ENCODE measurements at places on chromosomes 2 and 18. TPM values are rescaled to one million over a fixed set of nuclear protein-coding genes. Genes with fewer than 3 reads are reported as not detected.

CCDC102B gene
- 3.1 TPM for total RNA-seq

CPO gene
- total RNA-seq, result not detected

NEB gene
- total RNA-seq, result 0.41 TPM

DNA sequence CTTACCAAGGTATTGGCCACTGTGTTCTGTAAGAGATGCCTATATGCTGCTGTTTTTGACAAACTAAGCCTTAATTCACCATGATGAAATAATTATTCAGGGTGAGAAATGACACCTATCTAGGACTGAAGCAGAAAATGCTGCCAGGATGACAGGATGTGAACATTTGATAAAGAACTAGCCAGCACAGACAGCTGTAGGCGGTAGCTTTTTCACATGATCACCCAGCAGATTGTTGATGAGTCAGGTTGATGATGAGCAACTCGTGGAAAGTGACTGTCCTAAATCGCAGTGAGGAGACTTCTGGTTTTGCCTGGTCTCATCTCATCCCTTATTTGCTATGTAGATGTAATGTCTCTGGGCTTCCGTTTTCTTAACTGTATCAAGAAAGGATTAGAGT is 144.1 kb downstream of the PRPF40A start:
- DNase-seq, result peak; percentile 39

GRCh38 chr2:238589591-238590460 is 163.1 kb downstream of the ASB1 start:
- DNase-seq, result no peak

- no peak for DNase-seq
Measured at GRCh38 chr2:118150294-118150693, 62.0 kb downstream of the INSIG2 start.

DNA sequence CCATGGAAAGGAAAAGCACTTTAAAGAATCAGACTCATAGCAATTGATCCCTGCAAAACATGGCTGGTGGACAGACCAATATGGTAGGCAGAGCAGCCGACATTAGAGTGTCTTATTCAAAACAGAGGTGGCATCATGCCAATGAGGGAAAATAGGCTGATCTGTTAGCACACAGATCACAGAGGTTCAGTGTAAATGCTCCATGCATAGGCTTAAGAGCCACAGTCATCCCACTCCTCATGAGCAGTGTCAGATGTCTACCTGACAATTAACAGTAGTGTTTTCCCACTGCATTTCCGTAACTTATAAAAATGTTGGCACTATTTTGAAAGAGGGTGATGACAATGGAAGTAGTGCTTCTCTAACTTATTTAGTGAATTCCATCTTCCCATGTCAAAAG is 86.7 kb downstream of the SPATS2L start:
- DNase-seq, result no peak
